ENCODE measurements at places on chromosomes 7 and 10.

- no peak for DNase-seq
Observed at GRCh38 chr7:50671386-50671785, 106.2 kb upstream of the DDC start.

DNA sequence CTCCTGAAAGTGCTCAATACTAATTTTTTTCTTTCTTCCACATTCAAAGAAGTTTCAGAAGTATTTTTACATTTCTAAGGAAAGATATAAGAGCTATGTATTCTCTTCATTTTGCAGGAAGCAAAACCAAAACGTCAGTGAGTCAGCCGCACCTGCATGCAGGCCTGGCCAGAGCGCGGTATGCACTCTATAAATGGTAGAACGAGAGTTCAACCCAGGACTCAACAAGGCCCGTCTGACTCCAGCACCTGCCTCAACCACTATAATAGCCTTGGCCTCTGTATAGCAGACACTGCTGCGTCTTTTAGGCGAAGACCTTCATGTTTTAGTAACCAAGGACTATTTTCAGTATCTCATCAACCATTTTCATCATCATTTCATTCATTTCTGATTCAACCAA is 113.2 kb downstream of the KMT2E start:
- DNase-seq: no peak

DNA sequence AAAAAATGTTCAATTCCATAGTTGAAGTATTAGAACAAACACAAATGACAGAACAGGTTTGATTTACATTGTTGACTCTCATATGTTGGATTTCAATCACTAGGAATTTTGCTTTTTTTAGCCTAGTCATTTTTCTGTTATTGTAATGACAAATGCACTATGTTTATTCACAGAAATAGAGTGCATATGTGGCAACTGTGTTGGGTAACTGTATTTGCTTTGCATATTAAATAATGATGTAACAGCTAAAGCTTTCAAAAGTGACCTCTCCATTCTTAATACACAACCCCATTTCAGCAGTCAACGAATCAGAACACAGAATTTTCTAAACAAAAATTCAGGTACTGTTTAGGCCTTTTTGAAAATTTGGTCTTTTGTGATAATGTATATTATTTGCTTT is 54.0 kb upstream of the SLC26A5 start:
- DNase-seq: no peak

DNA sequence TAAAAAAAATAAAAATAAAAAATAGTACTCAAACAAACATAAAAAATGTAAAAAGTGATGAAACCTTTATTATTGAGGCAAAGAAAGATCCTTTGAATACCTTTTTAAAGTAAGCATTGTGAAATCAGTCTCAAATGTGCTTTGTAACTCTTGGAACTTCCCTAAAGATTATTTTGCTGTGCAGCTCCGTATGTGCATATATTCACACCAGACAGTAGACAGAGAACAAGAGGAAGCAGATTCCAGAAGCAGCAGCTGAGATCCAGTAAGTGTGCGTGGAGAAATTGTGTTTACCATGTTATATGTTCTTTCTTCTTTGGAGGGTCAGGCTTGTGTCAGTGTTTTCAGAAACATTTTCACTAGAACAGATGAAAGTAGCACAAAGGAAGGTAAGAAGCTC is 324.9 kb downstream of the AGMO start:
- DNase-seq: no peak

DNA sequence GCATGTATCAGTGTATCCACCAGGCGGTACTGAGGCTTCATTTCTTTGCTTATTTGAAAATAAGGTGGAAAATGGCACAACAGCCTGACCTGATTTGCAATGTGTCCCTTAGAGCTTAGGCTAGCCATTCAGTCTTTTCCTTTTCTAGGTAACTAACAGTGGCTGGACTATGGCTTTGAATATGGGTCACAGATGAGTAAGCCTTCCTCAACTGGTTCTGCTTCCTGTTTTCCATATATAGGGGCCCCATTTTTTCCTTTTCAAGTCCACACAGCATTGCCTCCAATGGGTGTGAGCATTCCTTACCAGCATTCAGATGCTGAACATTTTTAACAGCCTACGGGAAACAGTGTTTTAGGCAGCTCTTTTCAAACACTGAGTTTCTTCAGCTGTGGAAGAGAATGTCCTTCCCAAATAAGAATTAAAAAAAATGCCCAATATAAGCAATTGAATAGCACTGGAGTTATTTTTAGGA is 3.9 kb upstream of the ITGB1 start:
- no peak for DNase-seq

DNA sequence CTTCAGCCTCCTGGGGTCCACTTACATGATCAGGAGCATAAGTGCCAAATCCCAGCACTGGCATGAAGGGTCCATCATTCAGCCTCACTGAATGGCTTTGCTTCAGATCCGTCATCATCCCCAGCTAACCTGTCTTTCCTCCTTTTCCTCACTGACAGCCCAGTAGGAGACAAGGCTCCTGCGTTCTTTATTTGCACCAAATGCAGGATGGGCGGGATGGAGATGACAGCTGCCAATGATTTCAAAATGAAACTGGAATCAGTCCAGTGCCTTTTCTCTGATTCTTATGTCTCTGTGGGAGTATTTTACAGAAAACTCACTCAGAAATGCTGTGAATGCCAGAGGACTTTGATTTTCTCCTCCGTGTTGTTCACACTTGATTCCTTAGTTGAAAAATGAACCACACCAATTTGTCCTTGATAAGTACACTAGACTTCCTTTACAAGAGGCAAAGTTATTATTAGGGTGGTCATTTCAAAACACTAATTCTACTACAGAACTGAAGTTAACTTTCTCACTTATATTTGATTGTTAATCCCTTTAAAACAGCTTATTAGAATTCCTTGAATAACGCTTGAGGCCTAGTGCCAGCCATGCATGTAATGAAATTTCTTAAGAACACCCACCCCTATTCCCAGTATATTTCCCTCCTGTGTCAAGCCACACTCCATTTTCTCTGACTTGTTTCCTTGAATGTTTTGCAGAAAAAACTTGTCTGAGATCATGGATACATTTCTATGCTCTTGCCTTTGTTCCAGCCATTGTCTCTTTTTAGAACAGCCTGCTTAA is at the start of gene AKR1C8:
TSS of gene AKR1C8 (minus strand) at position 164 of the 789 bp plus-strand sequence. CDS start at position 118, 46 bp downstream.
- DNase-seq: no peak

DNA sequence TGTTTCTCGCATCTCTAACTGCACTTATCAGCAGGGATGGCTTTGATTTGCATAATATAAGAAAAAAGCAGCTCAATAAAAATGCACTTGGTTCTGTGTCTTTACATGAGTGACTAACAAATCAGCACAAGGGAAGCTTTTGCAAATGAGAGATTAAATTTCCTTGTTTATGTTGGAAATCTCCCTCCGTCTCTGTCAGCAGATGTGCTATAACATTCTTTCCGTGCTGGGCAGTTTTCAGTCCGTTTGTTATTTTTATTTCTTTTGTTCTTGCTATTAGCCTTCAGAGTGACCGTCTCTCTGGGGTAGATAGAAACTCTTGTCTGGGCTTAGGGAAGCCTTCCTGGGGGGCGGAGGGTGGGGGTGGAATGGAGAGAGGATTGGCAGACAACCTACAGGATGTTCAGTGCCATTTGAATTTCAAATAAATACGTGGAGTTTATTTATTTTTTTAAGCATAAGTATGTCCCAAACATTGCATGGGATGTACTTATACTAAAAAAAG is 96.0 kb downstream of the GATA3 start:
- no peak for DNase-seq

DNA sequence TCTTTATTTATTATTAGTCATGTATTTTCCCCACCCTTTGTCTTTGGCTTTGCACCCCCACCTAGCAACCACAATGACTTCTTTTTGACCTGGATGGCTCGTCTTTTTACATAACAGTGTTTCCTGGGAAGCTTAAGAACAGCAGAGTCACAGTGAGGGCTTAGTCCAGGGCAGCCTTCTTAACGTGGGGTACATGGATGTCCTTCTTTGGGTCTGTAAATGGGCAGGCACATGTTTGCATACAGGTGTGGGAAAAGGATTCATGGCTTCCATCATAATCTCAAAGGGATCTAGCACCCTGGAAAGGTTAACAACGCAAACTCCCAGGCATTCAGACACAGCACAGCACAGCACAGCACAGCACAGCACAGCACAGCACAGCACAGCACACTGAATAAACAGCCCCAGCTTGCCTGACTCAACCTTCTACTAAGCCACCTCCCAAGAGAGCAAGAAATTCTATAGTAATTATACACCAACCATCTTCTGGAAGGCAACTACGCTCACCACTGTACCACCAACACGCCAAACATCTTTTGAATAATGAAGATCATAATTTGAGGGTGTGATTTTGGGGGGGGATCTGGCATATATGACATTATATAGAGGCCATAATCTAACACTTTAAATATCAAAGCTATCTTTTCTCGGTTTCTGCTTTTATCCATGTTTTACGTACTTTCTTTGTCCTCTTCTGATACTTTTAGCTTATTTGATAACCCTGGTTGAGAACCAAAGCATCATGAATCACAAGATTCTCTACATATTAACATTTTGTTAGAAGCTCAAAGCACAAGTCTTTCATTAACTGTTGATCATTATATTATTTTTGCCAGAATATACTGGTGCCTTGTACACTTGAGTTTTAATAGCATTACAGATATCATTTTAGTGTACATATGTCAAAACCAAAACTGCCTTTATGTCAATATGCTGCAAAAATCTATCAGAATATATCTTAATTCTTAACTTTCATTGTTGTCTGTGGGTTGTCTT is 177.2 kb upstream of the KLF14 start:
- DNase-seq: no peak
